Chondrocyte (in vitro differentiated cells): ENCODE measurements at places on chromosomes 5 and 9. TPM values are rescaled to one million over a fixed set of nuclear protein-coding genes. Genes with fewer than 3 reads are reported as not detected.

GRCh38 chr5:180291234-180291940, 496 bp downstream of the MAPK9 start:
- DNase-seq = no peak

DNA sequence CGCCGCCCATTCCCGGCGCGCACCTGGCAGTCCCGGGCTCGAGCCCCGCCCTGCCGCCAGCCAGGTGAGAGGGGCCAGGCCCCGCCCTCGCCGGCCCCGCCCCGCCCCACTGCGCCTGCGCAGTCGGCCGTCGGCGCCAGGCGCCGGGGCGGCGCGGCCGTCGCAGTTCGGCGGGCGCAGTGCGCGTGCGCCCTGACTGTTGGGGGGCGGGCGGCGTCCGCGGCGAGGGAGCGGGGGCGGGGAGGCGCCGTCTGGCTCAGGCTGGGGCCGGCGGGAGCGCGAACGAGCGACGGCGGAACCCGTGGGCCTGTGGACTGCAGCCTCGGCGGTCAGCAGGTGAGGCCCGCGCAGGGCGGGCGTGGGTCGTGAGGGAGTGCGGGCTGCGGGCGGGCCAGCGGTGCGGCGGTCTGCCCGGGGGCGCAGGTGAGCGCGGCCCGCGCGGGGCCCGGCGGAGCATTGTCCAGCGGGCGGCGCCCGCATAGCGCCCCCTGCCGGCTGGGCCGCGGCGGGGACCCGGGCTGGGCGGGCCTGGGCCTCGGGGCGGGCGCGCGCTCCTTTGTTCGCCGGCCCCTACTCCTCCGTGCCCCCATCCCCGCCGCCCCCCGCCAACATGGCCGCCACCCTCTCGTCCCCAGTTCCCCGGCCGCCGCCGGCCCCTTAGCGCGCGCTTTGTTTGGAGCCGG, at the start of gene SPIN1:
SPIN1 (plus strand) TSS at position 242 of the 683 bp plus-strand sequence. CDS start 38,096 bp downstream, outside the sequence.
- DNase-seq = no peak

GRCh38 chr9:98022447-98022846, 34.1 kb upstream of the NANS start:
- no peak for DNase-seq

DNA sequence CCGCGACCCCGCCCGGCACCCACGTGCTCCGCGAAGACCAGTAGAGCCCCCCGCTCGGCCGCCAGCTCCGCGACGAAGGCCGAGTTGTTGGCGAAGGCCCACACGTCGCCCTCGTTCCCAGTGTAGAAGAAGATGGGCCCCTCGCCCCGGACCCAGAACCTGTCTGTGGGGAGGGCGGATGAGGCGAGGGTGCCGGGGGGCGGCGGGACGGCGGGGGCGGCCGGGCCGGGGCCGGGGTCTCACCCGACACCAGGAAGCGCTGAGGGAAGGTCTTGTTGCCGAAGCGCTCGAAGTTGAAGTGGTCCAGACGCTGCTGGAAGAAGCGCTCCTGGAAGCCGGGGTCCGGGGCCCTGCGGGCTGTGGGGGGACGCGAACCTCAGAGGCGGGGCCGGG, 317 bp downstream of the DPP7 start:
- no peak for DNase-seq

DNA sequence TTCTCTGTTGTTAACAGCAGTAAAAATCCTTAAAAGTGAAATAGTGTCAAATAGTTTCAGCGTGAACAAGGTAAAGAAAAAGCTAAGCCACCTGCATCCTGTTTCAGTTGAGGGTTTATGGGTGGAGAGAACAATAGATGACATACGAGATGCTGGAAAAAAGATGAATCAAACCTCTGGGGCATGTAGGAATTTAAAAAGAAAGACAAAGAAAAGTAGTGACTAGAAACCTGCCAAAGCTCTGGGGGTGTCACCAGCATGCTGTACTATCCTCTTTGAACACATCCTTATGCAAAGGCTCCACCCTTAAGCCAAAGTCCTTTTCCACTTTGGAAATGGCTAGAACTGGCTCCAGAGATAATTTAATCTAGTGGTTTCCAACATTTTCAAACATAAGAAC, 22.2 kb downstream of the SCAI start:
- DNase-seq = no peak

The PRRC2B gene
- 233 to 235 TPM (median 235 TPM) in 3 replicates for total RNA-seq
